ENCODE measurements at places on chromosomes 6 and 20.

- no peak for DNase-seq
Observed at GRCh38 chr6:23735151-23735550, 390.9 kb upstream of the NRSN1 start.

DNA sequence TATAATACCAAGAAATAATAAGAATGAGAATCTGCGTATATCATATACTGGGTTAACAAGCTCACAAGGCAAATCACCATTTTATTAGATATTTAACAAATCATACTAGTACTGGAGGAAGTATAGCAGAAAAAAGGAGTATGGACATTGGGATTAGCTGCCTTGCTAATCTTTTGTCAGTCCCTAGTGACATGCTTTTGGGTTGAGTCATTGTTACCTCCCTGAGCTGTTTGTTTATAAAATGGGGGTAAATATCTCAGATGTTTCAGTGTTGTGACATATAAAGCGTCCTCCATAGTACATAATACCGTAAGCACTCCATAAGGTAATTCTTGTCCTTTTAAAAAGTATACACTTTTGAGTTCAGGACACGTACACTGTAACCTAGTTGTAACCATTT, 107.0 kb downstream of the ESR1 start:
- DNase-seq = no peak

GRCh38 chr6:28212510-28213212, 12.4 kb upstream of the ZSCAN9 start:
- peak; percentile 40 for DNase-seq

GRCh38 chr6:156832231-156832647, 55.1 kb downstream of the ARID1B start:
- DNase-seq = no peak

- DNase-seq = no peak
Observed at GRCh38 chr20:41776421-41776820, 158.2 kb upstream of the CHD6 start.

DNA sequence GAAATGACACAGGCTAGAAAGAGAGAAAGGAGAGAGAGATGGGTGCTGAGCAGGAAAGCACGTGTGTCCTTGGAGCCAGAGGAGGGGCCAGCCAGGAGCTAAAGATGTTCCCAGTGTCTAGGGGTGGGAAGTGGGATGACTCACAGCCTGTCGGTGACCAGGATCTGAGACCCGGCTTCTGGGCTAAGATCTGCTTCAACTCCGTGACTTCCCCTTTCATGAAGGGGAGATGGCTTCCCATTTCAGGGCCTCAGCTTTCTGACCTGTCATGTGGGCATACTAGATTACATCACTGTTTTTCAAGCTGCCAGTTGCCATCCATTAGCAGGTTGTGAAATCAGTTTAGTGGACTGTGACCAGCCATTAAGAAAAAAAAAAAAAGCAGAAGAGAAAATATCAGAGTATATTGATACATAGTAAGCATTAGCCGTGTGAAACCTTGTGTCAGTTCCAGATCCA, 5.4 kb downstream of the TGM3 start:
- DNase-seq = no peak

DNA sequence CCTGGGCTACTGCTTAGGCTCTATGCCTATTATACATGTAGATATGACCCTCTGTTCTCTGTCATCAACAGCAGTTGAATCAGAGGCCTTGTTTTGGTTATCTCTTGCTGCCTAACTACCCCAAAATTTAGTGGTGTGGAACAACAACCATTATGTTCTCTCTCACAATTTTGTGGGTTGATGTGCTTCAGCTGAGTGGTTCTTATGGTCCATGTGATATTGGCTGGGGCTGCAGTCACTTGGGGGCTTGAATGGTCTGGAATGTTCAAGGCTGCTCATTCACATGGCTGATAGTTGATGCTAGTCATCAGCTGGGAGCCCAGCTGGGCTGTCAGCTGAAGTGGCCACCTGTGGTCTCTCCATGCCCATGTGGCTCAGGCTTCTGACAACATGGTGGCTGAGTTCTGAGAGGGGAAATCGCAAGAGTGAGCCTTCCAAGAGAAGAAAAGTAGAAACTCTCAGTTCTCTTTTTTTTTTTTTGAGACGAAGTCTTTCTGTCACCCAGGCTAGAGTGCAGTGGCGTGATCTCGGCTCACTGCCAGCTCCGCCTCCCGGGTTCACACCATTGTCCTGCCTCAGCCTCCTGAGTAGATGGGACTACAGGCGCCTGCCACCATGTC, 47.8 kb downstream of the SHLD1 start:
- no peak for DNase-seq

DNA sequence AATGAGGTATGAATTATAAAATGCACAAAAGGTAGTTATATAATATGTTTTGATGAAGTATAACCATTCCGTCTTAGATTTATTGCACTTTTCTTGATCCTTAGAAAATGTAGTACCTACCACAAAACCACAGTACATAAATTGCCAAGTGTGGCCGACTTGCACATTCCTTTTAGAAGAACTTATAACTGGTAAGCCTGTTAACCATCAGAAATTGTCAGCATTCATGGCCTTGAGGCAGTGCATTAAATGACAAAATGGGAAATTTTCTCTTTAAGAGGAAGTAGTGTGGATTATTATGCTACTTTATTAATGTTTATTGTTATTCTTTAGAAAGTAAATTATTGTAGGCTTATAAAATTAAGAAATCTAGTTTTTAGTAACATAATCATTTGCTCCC, 29.6 kb downstream of the TAB2 start:
- DNase-seq = no peak

DNA sequence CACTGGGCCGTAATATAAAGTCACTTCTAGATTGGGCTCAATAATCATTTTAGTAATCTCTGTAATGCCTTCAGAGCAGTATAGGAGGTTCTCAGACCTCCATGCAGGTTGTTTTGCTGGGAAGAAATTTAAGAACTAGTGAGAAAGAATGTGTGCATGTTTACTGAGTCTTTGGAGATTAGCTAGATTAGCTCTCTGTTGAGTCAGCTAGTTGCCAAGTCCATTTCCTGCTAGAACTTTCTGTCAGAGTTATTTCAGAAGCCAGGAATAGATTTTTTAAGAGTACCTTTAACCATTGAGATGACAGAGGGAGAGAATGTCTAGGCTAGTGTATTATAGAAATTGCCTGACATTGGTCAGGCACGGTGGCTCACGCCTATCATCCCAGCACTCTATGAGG, 33.3 kb downstream of the ORC3 start:
- no peak for DNase-seq

GRCh38 chr6:80325742-80326141, 219.3 kb downstream of the BCKDHB start:
- no peak for DNase-seq

DNA sequence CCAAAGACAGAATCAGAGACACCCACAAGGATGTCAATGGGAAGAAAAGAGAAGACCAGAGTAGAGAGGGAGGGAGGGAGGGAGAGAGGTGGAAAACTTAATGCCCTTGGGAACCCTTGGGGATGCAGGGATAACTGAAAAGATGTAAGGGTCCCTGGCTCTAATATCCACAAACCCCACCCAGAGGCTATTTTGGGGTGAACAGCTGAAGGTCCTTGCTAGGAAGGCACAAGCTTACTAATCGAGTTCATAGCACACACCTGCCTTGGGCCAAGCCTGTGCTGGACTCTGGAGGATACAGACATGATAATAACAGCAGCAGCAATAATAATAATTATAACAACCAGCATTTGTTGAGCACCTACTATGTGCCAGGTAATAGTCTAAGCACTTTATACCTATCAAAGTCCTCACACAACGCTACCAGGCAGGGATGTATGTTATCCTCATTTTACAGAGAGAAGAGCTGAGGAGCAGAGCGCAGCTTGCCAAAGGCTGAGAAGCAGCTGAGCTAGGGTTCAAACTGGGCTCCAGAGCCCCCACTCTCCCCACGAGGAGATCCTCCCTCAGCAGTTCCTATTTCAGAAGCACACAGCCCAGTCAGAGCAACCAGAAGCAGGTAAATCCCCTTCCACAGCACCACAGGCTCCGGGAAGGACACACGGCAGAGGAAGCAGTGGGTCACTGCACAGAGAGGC, 174.2 kb downstream of the ANKRD60 start:
- DNase-seq = no peak

DNA sequence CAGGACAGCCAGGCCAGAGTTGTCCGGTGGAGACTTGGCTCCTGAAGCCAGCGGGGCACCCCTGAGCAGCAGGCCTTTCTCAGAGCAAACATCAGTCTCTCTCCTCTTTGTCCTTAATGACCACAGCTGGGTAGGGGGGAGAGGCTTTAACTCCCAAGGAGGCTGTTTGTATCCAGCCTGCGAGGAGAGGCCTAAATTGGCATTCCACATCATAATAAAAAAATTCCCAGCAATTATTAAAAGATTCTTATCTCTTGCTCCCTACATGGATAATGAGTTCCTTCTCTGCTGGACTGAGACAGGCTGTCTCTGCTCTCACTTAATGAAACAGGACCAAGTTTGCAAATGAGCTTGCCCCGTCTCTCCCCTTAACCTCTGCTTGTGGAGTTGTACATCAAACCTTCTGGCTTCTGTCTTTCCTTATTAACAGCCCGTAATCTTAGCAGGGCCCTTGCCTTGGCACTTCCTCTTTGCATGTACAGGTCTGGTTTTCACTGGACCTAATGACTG, 838.2 kb downstream of the MAFB start:
- no peak for DNase-seq
